Activated gamma-delta T cell treated with anti-CD3 and anti-CD28 coated beads, Interleukin-2, amount 50 U/mL, for 16 hours (primary cell): ENCODE measurements at places on chromosomes 3 and 15.

DNA sequence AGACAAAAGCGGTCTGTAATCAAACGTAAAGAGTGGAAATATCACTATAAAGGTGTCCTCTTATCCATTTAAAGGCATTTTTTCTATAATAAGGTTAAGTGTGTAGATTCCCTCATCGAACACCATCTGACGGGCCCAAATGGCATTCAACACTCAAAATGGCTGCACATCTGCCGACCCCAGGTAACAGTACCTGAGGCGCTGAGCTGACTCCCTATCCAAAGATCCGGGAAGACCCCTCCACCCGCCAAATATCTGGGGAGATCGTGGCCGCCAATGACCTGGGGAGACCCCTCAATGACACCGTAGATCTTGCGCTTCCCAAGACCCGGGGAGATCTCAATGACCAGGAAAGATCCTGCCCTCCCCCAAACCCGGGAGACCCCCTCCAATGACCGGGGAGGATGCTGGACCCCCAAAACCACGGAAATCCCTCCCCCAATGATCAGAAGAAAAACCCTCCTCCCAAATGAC is 476 bp downstream of the IP6K2 start:
- DNase-seq: peak; percentile 3

- DNase-seq: peak; percentile 95
Measured at GRCh38 chr15:73633111-73633990, at the start of gene NPTN. TSS of gene NPTN (minus strand) at chr15:73633389. CDS start at chr15:73633215, 174 bp downstream.

- DNase-seq: peak; percentile 85
Measured at GRCh38 chr15:45429941-45430792, 51.8 kb upstream of the GATM start.

DNA sequence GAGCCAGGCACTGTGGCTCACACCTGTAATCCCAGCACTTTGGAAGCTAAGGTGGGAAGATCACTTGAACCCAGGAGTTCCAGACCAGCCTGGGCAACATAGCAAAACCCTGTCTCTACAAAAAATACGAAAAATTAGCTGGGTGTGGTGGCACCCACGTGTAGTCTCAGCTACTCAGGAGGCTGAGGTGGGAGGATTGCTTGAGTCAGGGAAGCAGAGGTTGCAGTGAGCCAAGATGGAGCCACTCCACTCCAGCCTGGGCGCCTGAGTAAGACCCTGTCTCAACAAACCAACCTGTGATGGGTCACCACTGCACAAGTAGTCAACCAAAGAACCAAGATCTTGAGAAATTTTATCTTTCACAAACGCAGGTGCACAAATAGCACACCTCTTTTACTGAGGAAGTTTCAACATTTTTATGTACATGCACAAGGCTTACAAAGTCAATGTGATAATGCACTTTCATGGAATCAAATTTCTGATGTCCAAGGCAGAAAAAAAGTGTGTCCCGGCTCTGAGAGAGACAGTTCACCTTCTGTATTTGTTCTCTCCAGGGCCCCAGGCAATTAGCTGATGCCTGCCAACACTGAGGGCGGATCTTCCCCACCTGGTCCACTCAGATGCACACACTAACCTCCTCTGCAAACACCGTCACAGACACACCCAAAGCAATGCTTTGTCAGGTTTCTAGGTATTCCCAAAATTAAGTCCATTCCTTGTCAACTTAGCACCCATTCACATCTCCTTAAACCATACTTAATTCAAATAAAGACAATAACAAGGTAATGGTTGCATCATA is 12.4 kb downstream of the ACAA1 start:
- no peak for DNase-seq

- no peak for DNase-seq
Measured at GRCh38 chr3:114057011-114057347, 442 bp downstream of the QTRT2 start.

DNA sequence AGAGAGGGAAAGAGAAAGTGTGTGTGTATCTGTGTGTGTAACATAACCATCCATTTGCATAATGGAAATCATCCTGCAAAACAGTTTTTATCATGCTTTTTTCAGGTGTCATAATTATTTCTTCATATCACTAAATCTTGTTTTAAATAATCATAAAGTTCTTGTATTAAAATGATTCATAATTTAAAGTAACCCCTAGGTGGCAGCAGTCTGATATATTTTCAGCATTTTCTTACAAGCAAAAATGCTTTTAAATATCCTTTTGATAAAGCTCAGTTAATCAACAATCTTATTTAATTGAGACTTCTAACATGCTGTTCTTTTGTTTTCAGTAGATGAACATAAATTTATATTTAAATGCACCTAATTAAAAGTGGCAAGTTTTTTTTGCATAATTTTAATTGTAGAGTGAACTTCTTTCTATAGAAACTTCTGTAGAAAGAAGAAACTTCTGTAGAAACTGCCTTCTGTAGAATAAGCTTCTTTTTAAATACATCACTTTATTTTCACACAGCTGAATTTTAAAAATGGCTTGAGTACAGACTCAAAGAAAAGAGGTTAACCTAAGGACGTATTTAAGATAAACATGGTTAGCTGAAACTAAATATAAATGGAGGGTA is 72.5 kb downstream of the OPA1 start:
- no peak for DNase-seq
